ENCODE measurements at places on chromosomes 2 and 18. TPM values are rescaled to one million over a fixed set of nuclear protein-coding genes. Genes with fewer than 3 reads are reported as not detected.

DNA sequence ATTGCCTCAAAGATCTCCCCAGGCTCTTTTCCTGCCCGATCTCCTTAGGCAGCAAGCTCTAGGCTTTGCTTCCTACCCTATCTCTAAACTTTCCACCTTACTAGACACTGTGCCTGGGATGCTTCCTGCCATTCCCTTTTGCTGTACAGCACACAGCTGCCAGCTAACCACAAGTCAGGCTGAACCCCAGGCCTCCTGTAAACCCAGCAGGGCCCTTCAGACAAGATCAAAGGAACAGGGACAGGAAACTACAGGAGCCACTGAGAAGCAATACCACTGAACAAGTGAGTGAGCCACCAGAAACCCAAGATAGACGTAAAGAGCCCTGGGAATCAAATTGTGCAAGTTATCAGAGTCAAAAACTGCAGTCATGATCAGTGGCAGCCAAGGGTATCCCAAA is 180.7 kb downstream of the SUCLG1 start:
- DNase-seq = no peak

DNA sequence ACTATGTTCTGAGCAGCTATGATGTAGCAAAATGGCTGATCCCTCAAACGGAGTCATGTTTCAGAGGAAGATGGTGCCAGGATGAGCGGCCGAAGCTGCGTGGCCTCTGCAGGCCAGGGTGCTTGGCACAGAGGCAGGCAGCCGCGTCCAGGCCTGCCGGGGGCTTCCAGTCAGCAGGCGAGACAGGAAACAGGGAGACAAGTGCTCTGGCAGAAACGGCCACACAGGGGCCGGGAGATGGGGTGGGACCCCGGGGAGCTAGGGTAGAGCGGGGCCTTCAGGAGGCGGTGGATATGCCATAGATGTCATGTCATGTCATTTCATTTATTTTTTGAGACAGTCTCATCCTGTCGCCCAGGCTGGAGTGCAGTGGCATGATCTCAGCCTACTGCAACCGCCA is 50.7 kb downstream of the EIPR1 start:
- no peak for DNase-seq

DNA sequence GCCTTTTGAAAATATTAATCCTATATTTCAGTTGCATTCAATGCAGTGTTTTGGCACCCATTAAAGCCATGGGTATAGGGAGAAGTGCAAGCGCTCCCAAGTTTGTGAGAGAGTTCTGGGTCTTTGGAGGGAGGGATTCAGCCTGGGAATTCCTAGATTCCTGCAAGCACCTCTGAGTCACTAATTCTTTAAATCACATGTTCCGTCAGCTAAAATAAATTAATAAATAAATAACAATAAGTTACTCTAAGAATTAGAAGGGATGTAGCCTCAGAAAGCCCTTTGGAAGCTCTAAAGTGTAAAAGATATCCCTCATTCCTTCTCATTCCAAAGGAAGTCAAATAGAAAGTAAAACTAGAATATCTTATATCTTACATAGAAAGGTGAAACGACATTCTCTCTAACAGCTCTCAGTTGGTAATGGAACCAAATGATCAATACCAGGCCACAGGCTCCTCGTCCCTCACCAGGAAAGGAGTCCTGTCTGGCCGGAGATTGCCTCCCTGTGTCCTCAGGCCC is 222.4 kb upstream of the RBBP8 start:
- DNase-seq = no peak

GRCh38 chr2:151306621-151307020 is 17.2 kb upstream of the NMI start:
- DNase-seq = no peak

- peak; percentile 13 for DNase-seq
These were observed 13.1 kb downstream of the RNU2-63P start for GRCh38 chr2:88003074-88003755.

- DNase-seq = no peak
These were observed 12.0 kb downstream of the HNMT start for GRCh38 chr2:137976274-137976673.

GRCh38 chr2:98240786-98241398 is 105.4 kb upstream of the CNGA3 start:
- no peak for DNase-seq

DNA sequence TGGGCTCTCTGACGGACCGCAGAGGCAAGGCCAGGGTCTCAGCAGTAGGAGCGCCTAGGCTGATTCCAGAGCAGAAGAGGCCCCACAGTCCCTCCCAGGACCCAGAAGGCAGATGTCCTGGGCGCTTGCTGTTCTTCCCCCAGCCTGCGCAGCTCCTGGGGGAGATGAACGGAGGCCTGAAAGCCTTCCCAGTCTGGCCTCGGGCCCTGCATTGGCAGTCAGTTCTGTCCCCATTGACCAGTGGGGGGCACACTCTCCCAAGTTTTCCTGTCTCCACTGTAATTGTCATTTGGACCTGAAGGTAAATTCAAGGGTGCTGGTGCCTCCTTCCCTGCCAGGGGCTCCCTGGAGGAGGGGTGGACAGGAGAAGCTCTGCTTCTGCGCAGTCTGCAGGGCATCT is 345.7 kb downstream of the CYP26B1 start:
- DNase-seq = peak; percentile 70

GRCh38 chr2:118878531-118879149 is 31.2 kb upstream of the EN1 start:
- DNase-seq = no peak

- no peak for DNase-seq
These were observed 38.3 kb downstream of the LRRFIP1 start for GRCh38 chr2:237665713-237666143.

- no peak for DNase-seq
These were observed 111.2 kb upstream of the SETBP1 start for GRCh38 chr18:44569391-44570055.

DNA sequence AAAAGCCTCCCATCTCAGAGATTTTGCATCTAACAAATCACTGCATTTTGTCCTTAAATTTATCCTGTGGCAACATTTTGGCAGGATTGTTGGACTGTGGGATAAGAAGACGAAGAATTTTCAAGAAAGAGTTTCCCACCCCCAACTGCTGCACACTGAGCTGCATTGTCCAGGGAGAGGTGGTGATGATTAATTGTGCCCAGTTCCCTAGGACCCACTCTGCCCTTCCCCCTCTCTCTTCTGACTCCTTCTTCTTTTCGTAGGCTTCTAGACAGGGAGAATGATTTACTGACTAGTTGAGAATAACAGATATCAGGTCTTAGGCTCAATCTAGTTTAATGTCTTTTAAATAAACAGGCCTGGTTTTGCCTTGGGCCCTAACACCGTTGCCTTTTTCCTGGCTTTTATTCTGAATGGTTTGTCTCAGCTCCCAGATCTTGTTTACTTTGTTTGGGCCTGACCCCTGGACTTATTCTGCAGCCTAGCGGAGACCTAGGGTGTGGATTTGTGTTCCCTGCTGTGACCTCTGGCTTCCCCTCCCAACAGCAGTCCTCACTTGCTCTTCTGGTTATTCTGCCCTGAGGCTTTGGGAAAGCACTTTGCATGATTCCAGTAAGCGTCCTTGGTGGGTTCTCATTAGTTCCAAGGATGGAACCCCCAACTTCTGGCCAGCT is 233.3 kb downstream of the INSIG2 start:
- no peak for DNase-seq

DNA sequence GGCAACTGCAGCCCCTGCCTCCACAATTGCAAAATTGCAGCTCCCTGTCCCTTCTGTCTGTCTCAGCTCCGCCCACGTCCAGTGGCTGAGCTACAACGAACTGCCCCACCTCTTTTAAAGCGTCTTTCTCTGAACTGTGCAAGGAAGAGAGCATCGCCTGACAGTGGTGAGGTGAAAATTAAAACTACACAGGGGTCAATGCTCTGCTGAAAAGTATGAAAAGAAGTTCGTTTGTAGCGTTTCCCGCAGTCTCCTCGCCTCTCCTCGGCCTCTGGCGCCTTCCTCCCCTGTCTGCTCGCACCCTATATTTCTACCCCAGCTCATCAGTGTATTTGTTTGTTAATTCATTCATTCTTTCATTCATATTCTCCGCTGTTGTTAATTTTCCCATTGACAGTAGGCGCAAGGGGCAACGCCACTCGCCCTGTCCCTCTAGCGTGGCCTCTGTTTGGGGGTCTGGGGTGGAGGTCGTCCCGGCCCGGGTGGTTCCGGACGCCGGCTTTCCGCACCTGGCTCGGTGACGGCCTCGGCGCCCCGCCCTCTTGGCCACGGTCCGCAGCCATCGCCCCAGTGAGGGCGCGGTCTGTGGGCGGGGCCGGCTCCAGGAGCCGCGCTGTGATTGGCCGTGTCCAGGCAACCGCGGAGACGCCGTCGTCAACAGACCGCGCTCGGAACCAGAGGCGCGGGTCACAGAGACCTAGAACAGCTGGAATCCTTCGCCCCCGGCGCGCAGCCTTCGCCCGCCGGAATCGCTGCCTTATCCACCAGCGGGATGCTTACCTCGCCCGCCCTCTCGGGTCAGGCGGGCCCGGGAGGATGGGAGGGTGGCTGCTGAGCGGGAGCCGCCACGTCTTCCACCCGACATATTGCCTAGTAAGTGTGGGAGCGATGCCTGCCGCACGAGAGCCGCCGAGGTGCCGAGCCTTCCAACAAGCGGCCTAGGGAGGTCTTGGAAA is at the start of gene VWA3B:
Gene VWA3B (plus strand): TSS at position 677 of the 956 bp plus-strand sequence. CDS start 5,926 bp downstream, outside the sequence.
- DNase-seq = no peak

DNA sequence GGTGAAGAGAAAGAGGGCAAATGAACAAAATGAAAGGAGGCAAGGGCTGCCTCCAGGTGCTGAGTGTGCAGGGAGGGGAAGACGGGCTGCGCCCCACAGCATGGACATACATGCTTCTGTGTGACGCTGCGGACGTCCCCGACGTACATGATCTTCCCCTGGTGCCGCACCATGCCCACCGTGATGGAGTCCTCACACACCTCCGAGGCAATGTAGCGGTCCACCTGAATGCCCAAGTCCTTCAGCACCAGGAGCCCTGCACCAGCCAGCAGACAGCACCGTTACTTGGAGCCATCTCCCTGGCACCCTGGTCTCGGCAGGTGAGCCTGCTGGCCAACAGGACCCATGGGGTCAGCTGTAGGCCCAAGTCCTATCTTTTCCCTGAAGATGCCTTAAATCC is 73.1 kb upstream of the POMC start:
- DNase-seq = no peak

DNA sequence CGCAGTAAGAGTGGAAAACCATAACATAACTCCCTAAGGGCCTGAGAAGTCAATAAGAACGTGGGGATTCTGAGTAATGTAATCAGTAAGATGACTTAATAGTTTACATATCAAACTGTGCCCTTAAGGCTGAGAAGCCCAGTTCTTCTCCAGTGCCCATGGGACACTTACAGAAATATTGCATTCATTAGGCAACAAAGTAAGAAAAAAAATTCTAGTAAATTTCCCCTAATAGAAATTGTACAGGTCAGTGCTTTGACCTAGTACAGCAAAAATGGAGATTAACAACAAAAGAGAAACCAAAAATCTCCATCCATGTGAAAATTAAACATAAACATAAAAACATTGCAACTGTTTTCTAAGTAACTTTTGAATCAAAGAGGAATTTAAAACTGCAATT is 139.8 kb upstream of the HS6ST1 start:
- no peak for DNase-seq

GRCh38 chr2:167182403-167182802 is 294.1 kb downstream of the XIRP2 start:
- DNase-seq = no peak

DNA sequence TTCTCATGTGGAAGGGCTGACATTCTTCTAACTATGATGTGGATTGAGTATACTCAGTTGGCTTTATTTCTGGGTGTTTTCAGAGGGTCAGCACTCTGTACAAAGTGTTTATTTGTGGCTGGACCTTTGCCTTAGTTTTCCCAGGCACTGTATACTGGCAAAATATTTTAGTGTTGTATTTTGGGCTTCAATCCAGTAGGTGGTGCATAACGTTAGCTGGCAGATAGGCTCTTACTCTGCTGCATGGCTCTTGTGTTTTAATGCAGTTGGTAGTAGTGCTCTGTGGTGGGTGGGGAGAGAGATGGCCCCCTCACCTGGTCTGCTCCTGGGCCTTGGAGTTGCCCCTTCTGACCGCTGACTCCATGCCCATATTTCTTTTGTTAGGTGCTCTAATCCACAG is 75.6 kb upstream of the REG3A start:
- DNase-seq = no peak

- DNase-seq = no peak
These were observed 376.2 kb downstream of the ZNF521 start for GRCh38 chr18:24975496-24976372.

DNA sequence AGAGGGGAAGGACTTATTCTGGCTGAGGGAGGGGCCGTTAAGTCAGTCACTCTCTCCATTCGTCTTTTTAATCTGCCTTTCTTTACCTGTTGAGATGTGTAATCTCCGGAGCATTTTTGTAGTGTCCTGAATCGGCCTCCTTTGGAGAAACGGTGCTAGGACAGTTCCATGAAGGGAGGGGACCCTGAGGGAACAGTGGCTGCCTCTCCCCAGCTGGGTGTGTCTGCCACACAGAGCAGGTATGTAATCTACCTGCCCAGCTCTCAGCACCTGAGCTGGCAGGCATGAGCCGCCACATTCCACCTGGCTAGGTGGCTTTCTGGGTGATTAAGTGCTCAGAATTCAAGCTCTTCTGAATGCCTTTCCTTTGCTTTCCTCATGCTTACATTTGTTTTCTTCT is 131.2 kb downstream of the WDSUB1 start:
- DNase-seq = no peak

DNA sequence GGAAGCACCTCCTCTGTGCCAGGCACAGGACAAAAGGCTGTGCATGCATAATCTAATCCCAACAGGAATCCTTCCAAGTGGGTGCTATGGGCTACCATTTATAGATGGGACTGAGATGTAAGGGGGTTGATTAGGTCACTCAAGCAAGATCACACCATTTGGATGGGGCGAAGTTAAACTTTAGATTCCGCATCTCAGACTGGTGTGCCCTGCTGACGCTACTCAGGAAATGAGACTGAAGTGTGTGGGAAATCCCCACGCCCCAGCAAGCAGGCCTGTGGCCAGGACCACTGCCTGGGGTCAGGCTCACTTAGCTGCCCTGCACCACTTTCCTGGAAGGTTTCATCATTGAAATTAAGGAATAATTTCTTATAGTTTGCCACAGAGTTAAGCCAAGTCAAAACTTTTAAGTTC is 70.5 kb upstream of the PPP1CB start:
- DNase-seq = no peak

DNA sequence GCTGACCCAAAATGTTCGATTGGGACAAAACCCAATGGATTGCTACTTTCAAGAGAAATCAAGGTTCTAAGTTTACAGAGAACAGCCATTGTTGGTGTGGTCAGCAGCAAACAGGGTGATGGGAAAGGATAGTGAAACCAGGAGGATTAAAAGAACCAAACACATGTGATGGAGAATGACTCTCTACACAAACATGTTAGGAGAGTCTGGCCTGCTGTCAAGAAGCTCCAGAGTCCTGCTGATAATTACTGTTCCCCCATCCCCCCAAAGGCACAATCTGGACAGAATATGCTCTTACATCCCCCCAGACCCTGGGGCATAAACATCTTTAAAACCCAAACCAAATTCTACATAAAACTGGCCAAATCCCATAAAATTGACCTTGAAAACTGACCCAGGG is 32.0 kb upstream of the ACYP2 start:
- DNase-seq = no peak

- DNase-seq = no peak
These were observed 15.0 kb downstream of the IMPA2 start for GRCh38 chr18:11996190-11996754.

Gene CYP27C1
- 4.1 TPM for polyA plus RNA-seq

Gene CAMKMT
- polyA plus RNA-seq = 7.8 TPM

Gene ZSWIM2
- polyA plus RNA-seq = not detected

Gene UGP2
- 357 TPM for polyA plus RNA-seq

Gene PDIA6
- polyA plus RNA-seq = 123 TPM

Gene TMEM127
- polyA plus RNA-seq = 41.1 TPM

Gene SEPTIN10
- 80.2 TPM for polyA plus RNA-seq

Gene FEV
- not detected for polyA plus RNA-seq

Gene CPS1
- 5.7 TPM for polyA plus RNA-seq

Gene UGT1A10
- not detected for polyA plus RNA-seq

Gene CTNNA2
- not detected for polyA plus RNA-seq

Gene DHRS9
- not detected for polyA plus RNA-seq

Gene IL36B
- polyA plus RNA-seq = not detected
